ENCODE measurements at places on chromosomes 1 and 21. TPM values are rescaled to one million over a fixed set of nuclear protein-coding genes. Genes with fewer than 3 reads are reported as not detected.

GRCh38 chr1:45842786-45843185 is 39.4 kb downstream of the MAST2 start:
- no peak for DNase-seq
- H3K4me1 ChIP-seq: no peaks in the 10 kb centered on the region
- no peak overlapping the region for H3K27ac ChIP-seq
- no peaks in the 10 kb centered on the region for H3K27me3 ChIP-seq
- H3K36me3 ChIP-seq: no peaks in the 10 kb centered on the region

GRCh38 chr21:42188663-42189062 is 30.3 kb upstream of the ABCG1 start:
- H3K4me1 ChIP-seq: no peaks in the 10 kb centered on the region
- no peak overlapping the region for H3K4me3 ChIP-seq
- no peak for DNase-seq
- H3K36me3 ChIP-seq: no peaks in the 10 kb centered on the region

DNA sequence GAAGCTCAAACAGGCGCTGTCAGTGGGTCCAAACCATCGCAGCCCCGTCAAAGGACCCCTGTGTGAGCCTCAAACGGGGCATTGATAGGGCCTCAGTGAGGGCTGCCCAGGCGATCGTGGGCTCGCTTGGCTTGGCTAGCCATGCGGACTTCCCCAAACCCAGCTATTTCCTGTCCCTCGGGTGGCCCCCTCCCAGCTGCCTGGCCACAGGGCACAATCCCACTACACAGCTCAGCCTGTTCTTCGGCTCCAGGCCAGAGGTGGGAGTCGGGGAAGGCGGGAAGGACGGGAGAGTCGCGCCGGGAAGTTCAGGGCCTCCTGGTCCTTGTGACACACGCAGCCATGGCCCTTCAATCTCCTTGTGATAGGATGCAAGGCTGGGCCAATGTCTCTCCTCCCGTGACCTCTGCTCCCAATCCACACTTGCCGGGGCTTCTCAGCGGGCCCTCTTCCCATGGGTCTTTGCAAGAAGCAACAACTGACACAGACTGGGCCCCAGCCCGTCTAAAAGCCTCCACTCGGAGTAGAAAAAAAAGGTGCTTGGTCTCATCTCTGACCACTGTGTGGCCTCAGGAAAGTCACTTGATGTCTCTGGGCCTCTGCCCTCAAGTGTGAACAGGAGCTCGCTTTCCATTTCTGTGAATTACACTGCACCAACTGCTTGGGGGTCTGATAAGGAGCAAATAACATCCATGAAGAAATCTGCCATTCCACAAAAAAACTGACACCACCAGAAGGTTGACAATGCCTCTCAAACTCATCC is 7.1 kb upstream of the MATN1 start:
- H3K4me1 ChIP-seq: peaks cover 7% of the 10 kb centered on the region
- H3K27me3 ChIP-seq: no peaks in the 10 kb centered on the region
- no peaks in the 10 kb centered on the region for H3K36me3 ChIP-seq
- H3K4me3 ChIP-seq: no peak overlapping the region
- no peak for DNase-seq

DNA sequence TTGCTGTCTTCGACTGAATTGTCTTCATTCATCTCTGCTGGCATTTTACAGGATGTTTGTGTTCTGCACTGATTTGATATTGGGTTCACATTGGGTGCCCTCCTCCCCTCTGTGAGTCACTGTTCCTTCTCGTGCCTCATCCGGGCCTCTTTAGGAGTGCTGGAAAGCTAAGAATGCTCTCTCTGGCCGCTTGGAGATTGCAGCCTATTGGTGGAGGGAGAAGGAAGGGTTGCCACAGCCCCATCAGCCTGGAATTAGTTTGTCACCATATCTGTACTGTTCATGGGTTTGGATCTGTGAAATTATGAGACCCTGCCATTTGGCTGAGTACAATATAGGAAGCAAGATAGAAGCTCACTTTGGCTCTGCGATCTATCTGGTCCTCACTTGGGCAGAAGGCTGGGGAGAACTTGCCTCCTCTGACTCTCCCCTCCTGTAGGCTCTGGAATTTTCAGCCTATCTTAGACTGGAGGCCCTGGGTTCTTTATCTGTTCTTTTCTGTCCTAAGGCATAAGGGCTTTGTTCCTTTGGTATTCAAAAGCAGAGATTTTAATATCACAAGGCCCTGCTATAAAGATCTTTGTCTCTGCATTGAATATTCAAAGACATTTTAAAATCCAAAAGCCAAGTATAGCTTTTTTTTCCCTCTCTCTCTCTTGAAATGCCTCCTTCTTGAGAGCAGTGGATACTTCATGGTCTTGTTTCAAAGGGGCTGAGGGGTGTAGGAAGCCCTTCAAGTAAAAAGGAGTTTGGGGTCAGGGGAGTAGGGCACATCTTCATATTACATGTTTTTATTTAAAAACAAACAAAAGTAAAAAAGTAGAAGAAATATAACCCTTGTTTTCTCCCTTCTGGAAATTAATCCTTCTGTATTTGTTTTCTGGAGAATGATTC is 347.9 kb downstream of the ZP4 start:
- 0 out of 2 replicates have a peak, but pooled peaks cover 2% of the 10 kb centered on the region for H3K4me1 ChIP-seq
- no peaks in the 10 kb centered on the region for H3K36me3 ChIP-seq
- DNase-seq: no peak
- H3K27me3 ChIP-seq: no peaks in the 10 kb centered on the region
- no peak overlapping the region for H3K27ac ChIP-seq

- no peak overlapping the region for H3K27ac ChIP-seq
- DNase-seq: no peak
- peaks cover 13% of the 10 kb centered on the region for H3K4me1 ChIP-seq
- no peaks in the 10 kb centered on the region for H3K36me3 ChIP-seq
- H3K27me3 ChIP-seq: no peaks in the 10 kb centered on the region
Measured at GRCh38 chr1:201637282-201638079, 98.6 kb downstream of the NAV1 start.

DNA sequence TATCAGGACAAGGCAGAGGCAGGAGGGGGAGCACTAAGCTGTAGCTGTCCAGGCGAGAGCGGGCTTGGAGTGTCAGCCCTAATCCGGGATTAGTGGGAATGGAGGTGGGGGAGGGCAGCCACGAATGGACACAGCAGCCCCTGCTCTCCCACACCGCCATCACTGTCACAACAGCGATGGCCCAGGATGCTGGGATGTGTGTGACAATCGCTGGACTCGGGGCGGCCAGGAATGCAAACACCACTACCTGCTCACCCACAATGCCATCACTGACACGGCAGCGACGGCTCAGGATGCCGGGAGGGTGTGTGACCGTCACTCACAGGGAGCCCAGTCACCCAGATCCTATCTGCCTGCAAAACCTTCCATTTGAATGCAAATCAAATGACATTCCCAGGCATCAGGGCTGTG is 2.9 kb downstream of the C2CD2 start:
- no peaks in the 10 kb centered on the region for H3K36me3 ChIP-seq
- H3K27ac ChIP-seq: no peak overlapping the region
- DNase-seq: no peak
- peaks cover 10% of the 10 kb centered on the region for H3K27me3 ChIP-seq
- H3K4me3 ChIP-seq: no peak overlapping the region
- H3K4me1 ChIP-seq: peaks cover 30% of the 10 kb centered on the region

GRCh38 chr1:210505601-210506496 is 177.1 kb downstream of the HHAT start:
- no peak overlapping the region for H3K27ac ChIP-seq
- H3K4me3 ChIP-seq: no peak overlapping the region
- H3K27me3 ChIP-seq: no peaks in the 10 kb centered on the region

DNA sequence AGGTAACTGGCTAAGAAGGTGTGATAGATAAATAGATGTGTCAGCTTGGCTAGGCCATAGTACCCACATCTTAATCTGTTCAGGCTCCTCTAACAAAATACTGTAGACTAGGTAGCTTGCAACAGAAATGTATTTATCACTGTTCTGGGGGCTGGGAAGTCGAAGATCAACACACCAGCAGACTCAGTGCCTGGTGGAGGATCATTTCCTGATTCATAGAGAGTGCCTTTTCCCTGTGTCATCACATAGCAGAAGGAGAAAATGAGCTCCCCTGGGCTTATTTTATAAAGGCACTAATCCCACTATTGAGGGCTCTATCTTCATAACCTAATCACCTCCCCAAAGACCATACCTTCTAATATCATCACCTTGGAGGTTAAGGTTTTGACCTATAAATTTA is 532.7 kb upstream of the OLFM3 start:
- no peak for DNase-seq
- H3K27me3 ChIP-seq: no peaks in the 10 kb centered on the region
- no peaks in the 10 kb centered on the region for H3K4me1 ChIP-seq
- H3K36me3 ChIP-seq: no peaks in the 10 kb centered on the region

DNA sequence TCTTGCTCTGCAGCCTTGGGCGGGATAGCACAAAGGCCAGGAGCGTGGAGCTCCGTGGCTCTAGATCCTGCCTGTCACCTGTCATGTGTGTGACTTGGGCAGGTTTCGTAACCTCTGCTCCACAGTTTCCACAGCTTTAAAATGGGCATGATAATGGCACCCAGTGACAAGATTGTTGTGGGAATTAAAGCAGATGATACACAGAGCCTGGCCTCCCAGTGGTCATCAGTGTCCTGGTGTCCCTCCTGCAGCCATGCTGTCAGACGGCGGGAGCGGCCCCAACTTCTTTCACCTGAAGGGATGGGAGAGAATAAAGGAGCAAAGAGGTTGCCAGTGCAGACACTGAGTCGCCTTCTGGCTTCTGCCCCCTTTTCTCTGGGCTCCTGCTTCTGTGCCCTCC is 61.5 kb downstream of the SLC37A1 start:
- H3K27ac ChIP-seq: no peak overlapping the region
- H3K4me1 ChIP-seq: no peaks in the 10 kb centered on the region
- no peaks in the 10 kb centered on the region for H3K27me3 ChIP-seq
- H3K36me3 ChIP-seq: peaks cover 9% of the 10 kb centered on the region
- DNase-seq: no peak

- no peak for DNase-seq
- no peak overlapping the region for H3K4me3 ChIP-seq
- no peaks in the 10 kb centered on the region for H3K4me1 ChIP-seq
- H3K27me3 ChIP-seq: no peaks in the 10 kb centered on the region
- no peak overlapping the region for H3K27ac ChIP-seq
Measured at GRCh38 chr21:14071902-14072734, 138.6 kb downstream of the LIPI start.

DNA sequence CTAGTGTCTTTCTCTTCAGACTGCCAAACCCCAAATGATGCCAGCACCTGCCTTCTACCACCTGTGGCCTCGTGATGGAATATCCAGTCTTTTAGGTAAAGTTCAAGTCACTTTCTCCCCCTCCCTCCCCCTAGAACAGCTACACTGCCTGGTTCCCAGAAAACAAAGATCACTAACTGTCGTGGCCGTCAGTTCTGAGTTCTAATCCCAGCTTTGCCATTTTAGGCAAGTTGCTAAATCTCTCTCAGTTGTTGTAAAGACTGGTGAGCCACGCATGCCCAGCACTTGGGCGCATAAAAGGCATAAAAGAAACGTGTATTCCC is 648 bp upstream of the TRAPPC3 start:
- H3K36me3 ChIP-seq: no peaks in the 10 kb centered on the region
- no peak for DNase-seq
- peaks cover 11% of the 10 kb centered on the region for H3K27me3 ChIP-seq
- peak overlapping the region; percentile 9 for H3K27ac ChIP-seq

GRCh38 chr1:185426848-185427247 is 109.8 kb upstream of the IVNS1ABP start:
- no peak for DNase-seq
- H3K4me3 ChIP-seq: no peak overlapping the region
- no peak overlapping the region for H3K27ac ChIP-seq
- no peaks in the 10 kb centered on the region for H3K36me3 ChIP-seq

DNA sequence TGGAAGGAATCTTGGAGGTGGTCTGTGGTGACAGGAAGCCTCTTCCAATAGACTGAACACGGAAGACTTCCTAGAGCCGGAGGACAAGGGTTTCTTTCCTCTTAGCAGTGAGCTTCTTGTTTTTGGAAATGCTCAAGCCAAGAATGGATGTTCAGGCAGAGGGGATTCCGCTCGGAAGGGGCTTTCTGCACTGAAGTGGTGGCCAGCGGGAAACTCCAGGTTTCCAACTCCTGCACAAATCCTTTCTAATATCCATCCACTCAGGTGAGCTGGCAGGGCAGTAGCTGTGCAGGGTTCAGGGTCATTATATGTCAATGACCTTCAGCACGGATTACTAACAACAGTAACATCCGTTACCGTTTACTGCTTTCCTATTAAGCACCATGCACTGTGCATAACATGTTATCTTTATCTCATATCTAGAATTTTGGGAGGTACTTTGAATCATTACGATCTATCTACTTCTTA is 573 bp upstream of the CPT2 start:
- DNase-seq: no peak
- peaks cover 4% of the 10 kb centered on the region for H3K4me1 ChIP-seq
- H3K36me3 ChIP-seq: no peaks in the 10 kb centered on the region
- H3K4me3 ChIP-seq: peak overlapping the region; percentile 85
- H3K27me3 ChIP-seq: no peaks in the 10 kb centered on the region

GRCh38 chr1:9376430-9376829 is 83.7 kb downstream of the SPSB1 start:
- no peak for DNase-seq
- no peaks in the 10 kb centered on the region for H3K36me3 ChIP-seq
- no peak overlapping the region for H3K4me3 ChIP-seq
- no peak overlapping the region for H3K27ac ChIP-seq

GRCh38 chr1:240935920-240936319 is 324.0 kb upstream of the GREM2 start:
- no peak overlapping the region for H3K27ac ChIP-seq
- H3K27me3 ChIP-seq: no peaks in the 10 kb centered on the region
- H3K36me3 ChIP-seq: no peaks in the 10 kb centered on the region
- no peak overlapping the region for H3K4me3 ChIP-seq
- no peaks in the 10 kb centered on the region for H3K4me1 ChIP-seq
- DNase-seq: no peak

DNA sequence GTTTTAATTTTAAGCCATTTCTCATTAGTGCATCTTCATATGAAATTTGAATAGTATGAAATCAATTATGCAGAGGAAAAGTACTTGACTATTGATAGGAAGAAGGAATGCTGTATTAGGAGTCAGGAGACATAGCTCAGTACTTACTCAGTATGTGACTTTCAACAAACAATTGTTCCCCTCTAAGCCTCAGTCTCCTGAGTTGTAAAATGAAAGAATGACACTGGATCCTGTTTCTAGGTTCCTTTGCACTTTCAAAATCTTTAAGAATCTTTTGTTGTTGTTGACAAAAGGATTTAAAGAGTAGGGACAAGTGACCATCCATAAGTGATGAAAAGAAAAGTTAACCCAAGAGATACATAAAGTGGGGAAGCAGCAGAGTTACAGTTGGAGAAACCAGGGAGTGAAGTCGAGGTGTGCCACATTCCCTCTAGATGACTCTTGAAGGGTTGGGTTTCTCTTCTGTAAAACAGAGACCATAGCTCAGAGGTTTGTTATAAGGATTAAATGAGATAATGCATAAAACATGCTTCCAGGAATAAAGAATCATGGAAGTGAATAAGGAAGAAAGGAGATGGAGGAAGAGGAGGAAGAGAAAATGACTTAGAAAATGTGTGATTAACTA is 105.7 kb upstream of the KCNJ15 start:
- H3K27ac ChIP-seq: no peak overlapping the region
- no peaks in the 10 kb centered on the region for H3K4me1 ChIP-seq
- no peaks in the 10 kb centered on the region for H3K27me3 ChIP-seq
- no peaks in the 10 kb centered on the region for H3K36me3 ChIP-seq
- H3K4me3 ChIP-seq: no peak overlapping the region

GRCh38 chr1:93874025-93874651 is 4.9 kb downstream of the DNTTIP2 start:
- no peak overlapping the region for H3K4me3 ChIP-seq
- peaks cover 63% of the 10 kb centered on the region for H3K36me3 ChIP-seq
- no peak overlapping the region for H3K27ac ChIP-seq
- no peak for DNase-seq
- no peaks in the 10 kb centered on the region for H3K4me1 ChIP-seq

CDA gene
- 3.3 TPM for total RNA-seq

LCE2B gene
- not detected for total RNA-seq

GNG12 gene
- 35.8 TPM for total RNA-seq

ACTL8 gene
- 0.47 TPM for total RNA-seq

HAO2 gene
- total RNA-seq: not detected

RSPH1 gene
- total RNA-seq: not detected

LELP1 gene
- total RNA-seq: not detected

Data from H1 (cell line).